ENCODE measurements at places on chromosomes 3 and 15. TPM values are rescaled to one million over a fixed set of nuclear protein-coding genes. Genes with fewer than 3 reads are reported as not detected.

GRCh38 chr3:54563501-54564200 is 364.2 kb downstream of the LRTM1 start:
- DNase-seq, result no peak

- no peak for DNase-seq
Observed at GRCh38 chr15:36472672-36473071, 106.8 kb upstream of the CDIN1 start.

DNA sequence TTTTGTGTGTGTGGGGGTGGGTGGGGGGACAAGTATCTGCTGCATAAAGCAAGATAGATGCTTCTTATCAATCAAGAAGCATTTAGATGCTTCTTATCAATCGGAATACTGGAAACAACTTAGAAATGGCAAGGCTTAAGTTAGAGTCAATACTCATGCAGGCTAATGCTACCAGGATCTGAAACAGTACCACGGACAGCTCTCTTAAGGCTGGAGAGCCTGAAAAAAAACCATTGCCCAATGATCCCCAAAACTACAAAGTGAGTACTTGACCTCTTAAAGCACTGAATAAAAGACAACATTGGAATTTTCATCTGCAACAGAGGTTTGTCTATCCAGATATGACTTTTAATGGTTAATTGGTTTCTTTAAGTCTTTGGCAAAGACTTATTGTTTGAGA is 262.3 kb downstream of the GAP43 start:
- DNase-seq, result peak; percentile 5

- no peak for DNase-seq
Observed at GRCh38 chr3:68996356-68996995, 17.0 kb downstream of the EOGT start.

- peak; percentile 83 for DNase-seq
Observed at GRCh38 chr3:192481638-192482037, 245.7 kb downstream of the FGF12 start.

- no peak for DNase-seq
Observed at GRCh38 chr15:101710806-101711205, 13.5 kb downstream of the TARS3 start.

- DNase-seq, result no peak
Observed at GRCh38 chr3:57423335-57423734, 120.8 kb downstream of the DNAH12 start.

DNA sequence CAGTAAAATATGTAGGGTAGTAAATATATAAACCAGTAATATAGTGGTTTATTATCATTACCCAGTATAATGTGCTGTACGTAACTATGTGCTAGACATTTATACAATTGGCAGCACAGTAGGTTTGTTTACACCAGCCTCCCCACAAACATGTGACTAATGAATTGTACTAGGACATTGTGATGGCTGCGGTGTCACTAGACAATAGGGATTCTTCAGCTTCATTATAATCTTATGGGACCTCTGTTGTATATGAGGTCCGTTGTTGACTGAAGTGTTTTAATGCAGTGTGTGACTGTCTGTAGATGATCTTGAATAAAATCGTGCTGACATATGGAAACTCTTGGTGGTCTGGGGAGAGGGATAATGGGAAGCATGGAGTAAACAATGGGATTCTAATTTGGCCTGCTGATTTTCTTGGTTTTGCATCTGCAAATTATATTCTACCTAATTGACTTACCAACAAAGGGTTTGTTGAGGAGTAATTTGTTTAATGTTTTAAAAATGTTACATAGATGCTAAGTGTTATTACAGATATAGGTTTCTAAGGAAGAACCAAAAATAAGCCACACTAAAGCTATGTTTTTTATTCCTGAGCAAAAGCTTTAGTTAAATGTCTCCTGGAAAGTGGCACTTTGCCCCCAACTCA is 496.5 kb upstream of the TBL1XR1 start:
- DNase-seq, result no peak

DNA sequence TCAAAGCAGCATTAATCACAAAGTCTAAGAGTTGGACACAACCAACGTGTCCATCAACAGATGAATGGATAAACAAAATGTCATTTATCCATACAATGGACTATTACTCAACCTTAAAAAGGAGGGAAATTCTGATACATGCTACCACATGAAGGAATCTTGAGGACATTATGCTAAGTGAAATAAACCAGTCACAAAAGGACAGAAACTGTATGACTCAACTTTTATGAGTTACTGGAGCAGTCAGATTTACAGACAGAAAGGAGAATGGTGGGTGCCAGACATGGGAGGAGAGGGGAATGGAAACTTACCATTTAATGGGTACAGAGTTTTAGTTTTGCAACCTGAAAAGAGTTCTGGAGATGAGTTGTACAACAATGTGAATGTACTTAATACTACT is 43.0 kb upstream of the SEC13 start:
- DNase-seq, result peak; percentile 51

DNA sequence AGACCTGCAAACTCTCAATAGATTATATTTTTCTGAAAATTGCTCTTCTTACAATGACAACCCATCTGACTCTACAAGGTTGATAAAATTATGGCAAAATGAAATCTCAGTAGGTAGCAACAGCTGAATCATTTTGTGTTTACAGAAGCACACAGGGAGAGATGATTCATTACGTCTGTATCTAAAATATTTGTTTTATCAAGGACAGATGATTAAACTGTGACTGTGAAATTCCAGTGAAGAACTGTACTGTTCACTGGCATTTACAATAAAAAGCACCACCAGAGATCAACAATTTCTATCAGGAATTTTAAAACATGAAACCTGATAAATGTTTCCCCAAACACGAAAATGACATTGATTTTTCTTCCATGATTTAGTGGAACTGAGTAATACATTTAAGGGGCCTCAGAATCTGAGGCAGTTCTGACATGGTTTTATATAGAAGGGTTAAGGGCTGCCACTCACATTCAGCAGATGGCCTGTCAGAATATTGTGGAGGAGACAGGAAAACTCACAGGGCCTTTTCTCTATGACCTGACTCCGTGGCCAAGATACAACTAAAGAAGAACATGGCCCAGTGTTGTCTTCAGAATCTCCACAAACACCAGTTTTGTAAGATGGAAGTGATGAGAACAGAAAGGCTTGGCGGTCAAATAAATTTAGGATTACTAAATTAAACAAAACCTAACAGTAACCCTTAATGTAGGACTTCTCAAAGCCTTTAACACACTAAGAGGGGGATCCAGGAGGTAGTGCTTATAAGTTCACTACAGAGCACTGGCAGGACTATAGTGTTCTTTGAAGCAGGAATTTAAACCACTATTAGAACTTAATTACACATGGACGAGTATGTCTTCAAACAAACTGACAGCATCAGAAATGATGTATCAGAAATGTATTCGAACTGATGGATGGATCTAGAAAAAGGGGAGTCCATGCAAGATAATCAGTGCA is 25.9 kb downstream of the RAD18 start:
- DNase-seq, result peak; percentile 92

- DNase-seq, result peak; percentile 16
Observed at GRCh38 chr3:167785790-167786189, 50.3 kb downstream of the SERPINI1 start.

- peak; percentile 69 for DNase-seq
Observed at GRCh38 chr3:62587579-62588031, 214.3 kb upstream of the FEZF2 start.

GRCh38 chr3:44661189-44661588 is 12.7 kb downstream of the ZNF35 start:
- peak; percentile 15 for DNase-seq

DNA sequence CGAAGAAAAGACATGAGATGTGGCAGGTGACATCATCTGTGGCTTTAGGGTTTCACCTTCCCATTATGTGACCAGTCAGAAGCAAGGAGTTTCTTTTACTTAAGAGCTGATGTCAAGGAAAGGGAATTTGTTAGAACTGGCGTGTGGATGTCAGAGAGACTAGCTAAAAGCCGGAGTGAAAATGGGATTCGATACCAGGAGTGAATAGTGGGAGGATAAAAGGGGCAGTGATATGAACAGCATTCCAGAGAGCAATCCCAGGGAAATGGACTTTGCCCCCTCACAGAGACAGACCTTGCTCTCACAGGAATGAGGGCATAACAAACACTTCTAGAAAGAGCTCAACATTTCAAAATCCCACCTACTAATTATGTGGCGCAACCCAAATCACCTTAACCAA is 5.9 kb upstream of the FMN1 start:
- DNase-seq, result no peak

DNA sequence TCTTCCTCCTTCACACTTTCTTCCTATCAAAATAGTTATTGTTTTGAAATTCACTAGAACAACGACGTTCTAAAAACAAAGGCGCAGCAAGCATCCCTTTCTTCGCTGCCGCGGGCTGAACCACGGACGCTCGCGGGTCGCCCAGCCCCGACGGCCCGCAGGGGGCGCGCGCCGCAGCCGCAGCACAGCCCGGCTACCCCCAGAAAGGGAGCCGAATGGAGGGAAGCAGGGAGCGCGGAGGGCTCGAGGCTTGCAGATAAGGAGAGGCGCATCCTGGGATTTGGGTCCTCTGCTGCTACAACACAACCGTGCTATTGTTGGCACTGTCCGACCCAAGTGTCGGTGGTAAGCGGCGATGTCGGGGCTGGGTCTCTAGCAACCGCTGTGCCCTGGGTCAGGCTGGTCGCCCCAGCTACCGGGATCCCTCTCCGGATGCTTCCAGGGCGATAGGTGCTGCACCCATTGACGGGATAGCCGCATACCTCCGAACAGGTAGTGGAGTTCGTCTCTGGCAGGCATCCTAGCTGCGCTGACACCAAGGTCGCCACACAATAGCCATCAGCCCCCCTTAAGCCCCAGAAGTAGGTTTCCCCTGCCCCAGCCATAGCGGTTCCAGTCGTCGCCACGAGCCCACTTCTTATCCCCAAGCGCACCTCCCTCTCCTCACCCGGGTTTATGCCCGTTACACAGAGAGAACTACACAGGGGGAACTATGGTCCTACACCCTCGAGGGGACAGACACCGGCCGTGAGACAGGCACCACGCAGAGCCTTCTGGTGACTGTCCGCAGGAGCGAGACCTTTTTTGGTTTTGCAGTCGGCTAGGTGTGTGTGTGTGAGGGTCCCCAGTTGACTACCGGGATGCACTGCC is 6.0 kb downstream of the ONECUT1 start:
- DNase-seq, result no peak

- DNase-seq, result no peak
Observed at GRCh38 chr3:103906304-103906703, 1460.4 kb upstream of the ALCAM start.

- DNase-seq, result no peak
Observed at GRCh38 chr15:100471933-100472332, 56.8 kb downstream of the CERS3 start.

- DNase-seq, result peak; percentile 44
Observed at GRCh38 chr3:32257042-32257441, 18.6 kb downstream of the CMTM8 start.

- no peak for DNase-seq
Observed at GRCh38 chr15:62432702-62433398, 267.8 kb upstream of the C2CD4B start.

DNA sequence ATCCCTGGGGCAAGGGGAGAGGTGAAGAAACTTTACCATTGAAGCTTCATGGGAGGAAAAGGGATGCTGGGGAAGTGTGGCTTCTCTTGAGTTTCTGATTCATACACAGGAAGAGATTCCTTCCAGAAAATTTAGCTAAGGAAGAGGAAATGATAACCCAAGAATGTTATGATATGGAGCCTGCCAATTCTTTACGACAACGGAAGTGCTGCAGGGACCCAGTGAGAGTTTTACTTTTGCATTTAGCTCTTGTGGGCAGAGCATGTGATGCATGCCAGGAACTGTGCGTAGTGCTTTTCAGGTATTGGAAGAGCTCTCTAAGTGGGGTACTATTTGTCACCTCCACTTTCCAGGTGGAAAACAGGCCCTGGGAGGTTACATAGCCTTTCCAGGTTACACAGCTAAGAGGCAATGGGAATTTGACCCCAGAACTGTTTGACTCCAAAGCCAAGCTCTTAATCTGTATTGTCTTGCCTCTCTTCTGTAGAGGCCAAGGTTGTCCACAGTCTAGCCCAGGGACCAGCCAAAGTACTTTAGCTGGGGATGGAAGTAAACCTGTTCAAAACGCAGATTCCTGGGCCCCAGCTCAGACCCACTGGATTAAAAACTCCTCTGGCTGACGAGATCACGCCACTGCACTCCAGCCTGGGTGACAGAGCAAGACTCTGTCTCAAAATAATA is 23.0 kb downstream of the CMTM7 start:
- DNase-seq, result peak; percentile 77

GRCh38 chr15:77867266-77868047 is 210.1 kb downstream of the TBC1D2B start:
- no peak for DNase-seq

DNA sequence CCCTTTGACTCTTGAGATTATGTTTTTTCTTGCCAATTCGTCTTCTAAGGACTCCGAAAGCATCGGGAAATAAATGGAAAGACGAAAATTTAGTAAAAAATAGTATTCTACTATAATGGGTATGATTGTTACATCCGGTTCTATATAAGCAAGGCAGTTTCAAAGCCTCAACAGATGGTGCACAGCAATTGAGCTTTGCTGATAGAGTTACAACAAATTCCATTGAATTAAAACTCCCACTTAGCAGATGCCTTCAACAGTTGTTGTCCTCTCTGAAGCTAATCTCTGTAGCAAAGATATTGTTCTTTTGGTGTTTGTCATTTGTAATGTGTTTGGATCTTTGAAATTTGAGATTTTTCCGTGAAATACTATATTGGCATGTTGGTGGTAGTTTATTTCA is 16.1 kb upstream of the GHSR start:
- no peak for DNase-seq

GRCh38 chr3:184158404-184158803 is 3.2 kb downstream of the DVL3 start:
- DNase-seq, result no peak

Gene ACTRT3
- 4.1 TPM for total RNA-seq

Gene TMCO5A
- total RNA-seq, result not detected

Gene EID1
- 115 TPM for total RNA-seq

Gene EXD1
- not detected for total RNA-seq

Gene SLITRK3
- total RNA-seq, result not detected

Gene EFCC1
- not detected for total RNA-seq

Gene PDHB
- total RNA-seq, result 103 TPM

Gene CHRD
- total RNA-seq, result not detected

Gene KIF15
- total RNA-seq, result 31.8 TPM

Gene PRKAR2A
- total RNA-seq, result 117 TPM

Gene CCDC174
- 16.1 TPM for total RNA-seq

Gene STRA6
- total RNA-seq, result 0.29 TPM

Gene HYAL2
- total RNA-seq, result 97.8 TPM

Gene USP50
- total RNA-seq, result not detected

Gene C3orf33
- 3.6 TPM for total RNA-seq

Gene CD80
- not detected for total RNA-seq

Gene ZBBX
- 1.0 TPM for total RNA-seq

Gene RPL14
- 543 TPM for total RNA-seq

Data from PC-3 (cell line).